ENCODE measurements at places on chromosomes 2 and 18.

GRCh38 chr2:9071032-9071431, 67.5 kb upstream of the MBOAT2 start:
- DNase-seq, result no peak

DNA sequence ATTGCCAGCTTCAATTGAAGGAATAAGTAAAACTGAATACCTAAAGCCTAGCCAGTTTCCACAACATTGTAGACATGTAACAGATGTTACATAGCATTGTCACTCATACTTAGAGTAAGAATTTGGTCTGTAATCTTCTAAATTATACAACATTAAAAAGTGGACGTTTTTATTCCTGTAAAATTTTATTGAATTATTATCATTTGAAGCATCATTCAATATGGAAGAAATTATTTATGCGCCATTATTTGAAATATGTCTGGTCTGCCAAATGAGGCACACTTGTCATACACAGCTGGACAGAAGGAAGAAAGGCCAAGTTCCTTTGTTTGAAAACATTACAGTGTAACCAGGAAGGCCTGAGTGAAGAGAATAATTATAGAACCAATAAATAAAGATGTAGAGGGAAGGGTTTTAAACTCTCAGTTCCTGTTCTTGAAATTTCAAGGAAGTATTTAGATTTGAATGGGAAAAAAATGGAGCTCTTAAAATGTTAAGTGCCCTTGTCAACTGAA, 575.5 kb downstream of the LRRTM4 start:
- DNase-seq, result no peak

DNA sequence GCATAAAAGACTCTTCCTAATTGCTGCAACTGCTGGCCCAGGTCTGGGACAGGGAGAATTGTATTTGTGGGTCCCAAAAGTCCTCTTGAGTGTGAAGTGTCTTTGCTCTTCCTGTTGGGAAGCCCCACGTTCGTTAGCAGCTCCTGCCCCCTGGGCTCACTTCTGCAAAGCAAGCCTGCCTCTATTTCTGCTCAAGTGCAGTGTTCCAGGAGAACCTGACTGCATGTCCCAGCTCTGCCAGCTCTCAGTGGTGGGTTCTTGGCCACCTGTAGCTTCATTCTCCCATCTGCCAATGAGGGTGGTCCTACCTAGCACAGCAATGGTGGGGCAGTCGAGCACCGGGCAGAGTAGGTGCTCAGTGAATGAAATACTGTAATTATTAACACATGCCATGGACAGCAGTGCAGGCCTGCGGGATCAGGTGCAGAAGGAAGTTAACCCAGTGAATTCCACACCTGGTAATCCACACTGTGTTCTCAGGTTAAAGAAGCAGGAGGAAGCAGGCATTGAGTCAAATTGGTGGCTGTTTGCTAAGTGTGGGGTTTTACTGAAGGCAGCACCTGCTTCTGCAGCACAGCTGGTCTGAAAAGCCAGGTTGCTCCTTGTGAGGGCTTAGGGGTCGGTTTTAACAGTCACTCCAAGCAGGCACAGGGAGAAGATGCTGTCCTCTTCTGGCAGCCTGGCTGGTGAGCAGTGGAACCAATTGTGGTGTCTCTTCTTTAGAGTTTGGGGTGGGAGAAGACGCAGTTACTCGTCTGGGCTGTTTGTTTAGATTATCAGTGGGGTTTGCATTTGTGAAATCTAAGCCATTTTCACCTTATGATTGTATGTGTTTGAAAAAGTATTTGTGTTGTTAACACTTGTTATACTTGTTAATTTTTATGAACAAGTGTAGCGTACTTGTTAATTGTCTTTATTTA, 54.3 kb downstream of the DGKD start:
- no peak for DNase-seq

- no peak for DNase-seq
Measured at GRCh38 chr2:176682278-176682677, 413.0 kb downstream of the MTX2 start.

GRCh38 chr2:31246184-31246852, 12.4 kb downstream of the EHD3 start:
- DNase-seq, result no peak

- DNase-seq, result no peak
Measured at GRCh38 chr2:28747714-28748113, 3.9 kb upstream of the PPP1CB start.

DNA sequence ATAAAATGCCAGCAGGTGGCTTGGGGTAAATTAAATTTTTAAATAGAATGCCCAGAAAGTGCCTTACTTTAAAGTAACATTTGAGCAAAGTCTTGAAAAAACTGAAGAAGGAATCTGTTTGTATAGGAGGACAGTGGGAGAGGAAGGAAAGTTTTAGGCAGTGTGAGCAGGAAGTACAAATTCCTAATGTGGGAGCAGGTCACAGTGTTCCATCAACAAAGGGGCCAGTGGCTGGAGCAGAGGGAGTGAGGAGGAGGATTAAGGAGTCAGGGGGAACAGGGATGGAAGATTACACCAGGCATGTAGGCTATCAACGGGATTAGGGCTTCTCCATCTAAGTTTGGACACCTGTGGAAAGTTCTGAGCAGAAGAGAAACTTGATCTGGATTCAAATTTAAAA, 439.2 kb upstream of the REG3G start:
- DNase-seq, result no peak

DNA sequence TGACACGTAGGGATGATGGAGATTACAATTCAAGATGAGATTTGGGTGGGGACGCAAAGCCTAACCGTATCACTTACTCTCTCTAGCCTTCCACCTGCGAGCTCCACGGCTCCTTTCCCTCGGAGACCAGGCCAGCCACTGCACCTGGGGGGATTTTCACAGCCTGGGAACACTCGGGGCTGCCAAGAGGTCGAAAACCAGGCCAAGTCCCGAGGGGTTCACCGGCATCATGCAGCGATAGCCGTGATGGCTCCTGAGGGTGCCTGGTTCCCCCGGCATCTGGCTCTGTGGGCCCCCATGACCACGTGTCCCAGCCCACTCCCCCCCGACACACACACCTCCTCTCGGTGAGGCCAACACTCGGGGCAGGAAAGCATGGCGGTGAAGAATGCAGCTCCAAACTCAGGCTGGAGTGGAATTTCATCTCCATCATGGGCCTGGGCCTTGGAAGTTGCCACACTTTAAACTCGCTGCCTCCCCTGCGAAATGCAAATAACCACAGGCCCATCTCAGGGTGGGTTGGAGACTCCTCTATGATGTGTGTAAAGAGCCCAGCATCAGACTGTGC, 32.6 kb downstream of the ADCY3 start:
- no peak for DNase-seq

DNA sequence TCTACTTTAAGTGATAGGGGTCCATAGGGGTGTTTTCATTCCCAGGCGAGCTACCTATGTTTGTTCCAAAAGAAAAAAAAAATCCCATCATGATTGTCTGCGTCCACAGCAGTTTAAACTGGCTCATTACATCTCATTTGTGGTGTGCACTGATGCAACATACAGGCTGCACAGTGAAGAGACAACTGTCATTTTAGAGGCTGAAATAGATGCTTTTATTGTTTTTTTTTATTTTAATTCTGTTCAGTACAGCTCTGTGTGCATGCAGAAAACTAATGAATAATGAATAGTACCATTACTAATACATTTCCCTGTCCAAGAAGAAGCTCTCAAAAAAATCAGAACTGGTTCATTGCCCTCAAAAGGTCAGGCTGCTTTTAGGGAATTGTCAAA, 92.8 kb upstream of the ZNF516 start:
- DNase-seq, result no peak

- no peak for DNase-seq
Measured at GRCh38 chr2:76128622-76129021, 417.9 kb upstream of the GCFC2 start.

DNA sequence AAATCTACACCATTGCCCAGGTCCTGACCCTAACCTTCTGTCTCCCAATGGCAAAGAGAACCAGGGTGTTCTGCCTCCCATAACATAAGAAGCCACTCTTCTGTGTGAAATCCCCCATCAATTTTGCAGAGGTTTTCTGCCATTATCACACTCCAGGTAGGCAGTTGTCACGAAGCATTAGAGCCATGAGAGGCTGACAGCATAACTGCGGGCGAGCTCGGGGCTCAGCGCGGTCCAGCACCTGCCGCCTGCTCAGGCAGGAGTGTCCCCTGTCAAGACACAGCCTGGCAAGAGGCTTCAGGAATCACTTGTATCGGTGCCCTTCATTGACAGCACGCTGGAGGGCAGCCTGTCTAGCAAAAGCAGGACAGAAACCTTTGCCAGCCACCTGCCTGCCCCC, 251.2 kb downstream of the SATB2 start:
- DNase-seq, result no peak

DNA sequence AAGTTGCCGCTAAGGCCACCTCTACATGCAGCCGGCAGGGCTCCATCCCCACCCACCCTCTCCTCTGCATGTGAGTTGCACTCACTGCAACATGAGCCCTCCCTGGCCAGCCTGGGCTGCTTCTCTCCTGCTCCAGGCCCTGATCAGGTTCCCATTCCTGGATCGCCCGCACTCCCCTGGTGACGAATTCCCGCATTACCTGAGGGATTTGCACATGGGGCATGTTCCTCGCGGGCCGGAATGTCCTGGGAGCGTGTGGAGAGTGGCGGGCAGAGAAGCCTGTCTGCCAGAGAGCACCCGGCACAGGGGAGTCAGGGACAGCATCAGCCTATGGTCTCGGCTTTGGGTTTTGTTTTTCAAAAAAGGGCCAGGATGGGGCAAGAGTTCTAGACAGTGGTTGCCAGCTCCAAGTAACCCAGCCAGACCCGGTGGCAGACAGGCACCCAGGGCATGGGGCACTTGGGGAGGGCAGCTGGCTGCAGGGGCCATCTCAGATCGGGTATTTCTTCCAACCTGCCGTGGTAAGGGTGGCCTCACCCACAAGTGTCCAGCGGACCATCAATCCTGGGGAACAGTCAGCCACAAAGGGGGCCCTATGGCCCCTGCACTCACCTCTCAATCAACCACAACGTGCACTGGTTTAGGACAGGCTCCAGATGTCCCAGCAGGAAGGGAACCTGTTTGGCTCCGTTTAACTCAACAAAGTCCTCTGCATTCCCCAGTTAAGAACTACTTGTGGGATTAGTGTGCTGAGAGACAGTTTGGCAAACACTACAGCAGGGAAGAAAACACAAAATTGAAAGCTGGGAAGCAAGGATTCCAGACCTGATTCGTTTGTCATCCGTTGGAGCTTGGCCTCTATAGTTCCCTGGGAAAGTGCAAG, 187.7 kb downstream of the SMAD7 start:
- DNase-seq, result no peak

- peak; percentile 29 for DNase-seq
Measured at GRCh38 chr2:9950521-9951271, 797 bp upstream of the GRHL1 start.

GRCh38 chr2:141968433-141968832, 162.4 kb downstream of the LRP1B start:
- DNase-seq, result no peak

GRCh38 chr18:38932752-38933151, 1367.2 kb upstream of the CELF4 start:
- no peak for DNase-seq

DNA sequence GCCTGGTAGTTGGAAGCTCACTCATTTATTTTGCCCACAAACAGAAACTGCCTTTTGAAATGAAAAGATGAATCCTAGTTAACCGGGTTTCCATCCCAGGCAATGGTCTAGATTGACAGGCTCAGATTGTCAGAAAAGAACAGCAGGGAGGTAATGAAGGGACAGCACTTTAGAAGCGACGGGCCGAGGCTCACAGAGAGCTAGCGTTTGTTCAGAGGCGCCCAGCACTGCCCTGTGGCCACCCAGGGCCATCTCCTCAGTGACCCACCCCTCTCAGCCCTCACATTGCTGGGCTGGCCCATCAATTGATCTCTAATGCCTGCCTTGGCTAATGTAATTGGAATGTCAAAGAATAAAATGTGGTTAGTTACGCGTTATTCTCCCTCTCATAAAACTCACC, 304.8 kb downstream of the CDCA7 start:
- no peak for DNase-seq

DNA sequence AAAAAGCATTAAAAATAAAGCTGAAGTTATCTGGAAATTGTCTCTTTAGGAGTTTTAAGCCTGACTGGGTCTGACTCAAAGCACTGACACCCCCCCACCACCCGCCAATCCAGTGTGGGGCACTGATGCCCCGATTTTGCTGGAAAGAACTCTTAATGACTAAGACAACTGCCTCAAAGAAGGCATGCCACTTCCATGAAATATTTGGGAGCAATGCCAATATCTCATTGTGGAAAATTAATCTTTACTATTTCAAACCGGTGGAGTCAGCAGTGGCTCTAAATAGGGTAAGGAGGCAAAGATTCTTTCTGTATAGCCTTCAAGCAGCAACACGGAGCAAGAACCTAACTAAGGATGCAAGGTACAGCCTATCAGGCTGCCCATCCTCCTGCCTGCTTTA, 4.5 kb downstream of the FKBP7 start:
- DNase-seq, result no peak

DNA sequence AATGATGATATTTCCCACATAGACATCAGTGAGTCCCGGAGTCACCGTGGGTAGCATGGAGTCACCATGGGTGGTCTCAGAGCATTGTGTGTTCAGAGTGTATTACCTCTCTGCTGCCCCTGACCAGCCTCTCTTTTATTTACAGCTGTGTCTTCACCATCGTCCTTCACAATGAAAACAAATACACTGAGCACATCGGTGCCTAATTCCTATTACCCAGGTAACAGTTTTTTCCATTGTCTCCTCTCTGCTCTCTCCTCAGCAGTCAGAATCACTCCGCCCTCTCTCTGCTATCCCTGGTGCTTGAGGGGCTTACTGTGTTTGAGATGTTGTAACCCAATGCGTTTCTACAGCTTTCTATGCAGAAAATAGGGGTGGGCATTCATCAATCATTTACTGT, 361.5 kb upstream of the RAB12 start:
- no peak for DNase-seq

DNA sequence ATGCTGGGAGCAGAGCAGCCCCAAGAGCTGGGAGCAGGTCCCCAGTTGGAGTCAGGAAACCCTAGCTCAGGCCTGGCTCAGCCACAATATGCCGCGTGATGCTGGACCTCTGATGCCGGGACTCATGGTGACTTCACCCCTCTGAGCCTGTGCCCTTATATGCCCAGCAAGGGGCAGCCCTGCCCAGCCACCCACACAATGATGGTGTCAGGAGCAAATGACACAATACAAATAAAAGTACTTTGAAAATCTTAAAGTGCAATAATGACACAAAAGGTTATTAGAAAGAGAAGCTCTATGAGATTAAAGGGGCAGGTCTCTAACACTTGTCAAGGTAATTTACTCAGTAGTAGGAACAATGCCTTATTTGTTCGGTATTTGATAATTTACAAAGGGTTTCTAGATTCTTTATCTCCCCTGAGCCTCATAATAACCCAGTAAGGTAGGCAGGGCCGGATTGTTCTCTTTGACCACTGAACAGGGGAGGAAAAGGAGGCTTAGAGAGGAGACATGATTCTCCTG, 18.3 kb upstream of the KIF3C start:
- DNase-seq, result peak; percentile 37

DNA sequence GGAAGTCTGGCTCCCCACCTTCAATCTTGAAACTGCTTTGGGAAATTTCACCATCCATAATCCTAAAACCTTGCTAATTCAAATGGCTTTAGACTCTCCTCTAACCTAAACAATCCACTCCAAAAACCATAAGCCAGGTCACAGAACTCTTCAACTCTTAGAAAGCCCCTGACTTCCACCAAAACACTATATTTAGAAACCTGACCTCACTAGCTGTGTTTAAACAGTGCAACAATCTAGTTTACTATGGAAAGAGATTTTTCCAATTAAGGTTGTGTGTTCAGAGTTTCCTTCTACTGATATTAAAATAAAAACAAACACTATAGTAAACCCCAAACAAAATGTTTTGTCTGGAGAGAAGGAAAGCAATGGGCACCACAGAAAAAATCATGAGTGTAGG, 308.1 kb downstream of the OSR1 start:
- DNase-seq, result no peak

Data from head of caudate nucleus (tissue), 42 donors.